Activated effector memory CD4-positive, alpha-beta T cell treated with anti-CD3 and anti-CD28 coated beads, Interleukin-2, amount 50 U/mL, for 16 hours (primary cell): ENCODE measurements at places on chromosomes 2 and 18.

- DNase-seq, result no peak
Measured at GRCh38 chr2:41393621-41394020, 654.2 kb upstream of the PKDCC start.

GRCh38 chr2:26292646-26293045, 47.9 kb downstream of the HADHB start:
- no peak for DNase-seq

DNA sequence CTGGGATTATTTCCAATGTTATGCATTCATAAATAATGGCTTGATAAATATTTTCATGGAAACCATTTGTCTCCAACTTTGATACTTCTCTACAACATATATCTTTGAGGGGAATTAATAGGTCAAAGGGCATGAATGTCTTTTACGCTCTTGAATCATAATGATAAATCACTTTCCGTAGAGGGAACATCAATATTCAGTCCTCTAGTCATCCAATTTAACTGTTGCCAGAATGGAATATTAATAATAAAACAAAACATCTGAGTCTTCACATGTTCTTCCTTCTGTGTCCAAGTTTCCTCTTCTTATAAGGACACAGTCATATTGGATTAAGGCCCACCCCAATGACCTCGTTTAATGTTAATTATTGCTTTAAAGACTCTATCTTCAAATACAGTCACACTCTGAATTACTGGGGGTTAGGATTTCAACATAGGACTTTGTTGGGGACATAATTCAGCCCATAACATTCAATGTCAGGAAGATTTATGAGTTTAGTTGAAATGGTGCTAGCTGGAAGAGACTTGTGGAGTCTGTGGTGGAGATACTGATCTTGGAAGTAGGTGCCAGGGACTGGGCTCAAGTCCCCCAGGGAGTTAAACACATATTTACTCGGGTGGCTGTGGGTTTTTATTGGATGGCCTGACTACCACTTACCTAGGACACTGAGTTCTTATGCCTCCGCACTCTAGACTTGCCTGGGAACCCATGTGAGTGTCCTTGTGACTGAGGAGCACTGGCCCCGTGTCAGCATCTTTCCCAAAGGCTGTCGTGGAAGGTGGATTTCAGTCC, 85.0 kb upstream of the SEC11C start:
- no peak for DNase-seq

- no peak for DNase-seq
Measured at GRCh38 chr2:168166902-168167510, 80.4 kb downstream of the STK39 start.

DNA sequence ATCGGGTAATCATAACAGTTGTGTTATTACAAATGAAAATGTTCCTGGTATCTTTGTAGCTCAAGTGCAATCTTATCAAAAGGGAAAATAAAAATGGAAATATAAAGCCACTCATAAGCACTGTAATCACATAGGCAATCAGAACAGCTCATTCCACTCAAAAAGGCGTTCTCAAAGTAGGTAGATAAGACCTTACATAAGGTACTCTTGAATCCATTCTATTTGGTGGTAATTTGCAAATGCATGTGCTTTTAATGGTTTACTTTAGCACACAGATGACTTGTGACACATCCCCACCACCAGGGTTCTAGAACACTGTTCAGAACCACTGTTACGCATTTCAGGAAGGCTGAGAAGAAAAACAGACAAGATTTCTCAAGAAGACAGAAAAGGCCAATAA, 86.7 kb upstream of the NARS1 start:
- DNase-seq, result no peak

DNA sequence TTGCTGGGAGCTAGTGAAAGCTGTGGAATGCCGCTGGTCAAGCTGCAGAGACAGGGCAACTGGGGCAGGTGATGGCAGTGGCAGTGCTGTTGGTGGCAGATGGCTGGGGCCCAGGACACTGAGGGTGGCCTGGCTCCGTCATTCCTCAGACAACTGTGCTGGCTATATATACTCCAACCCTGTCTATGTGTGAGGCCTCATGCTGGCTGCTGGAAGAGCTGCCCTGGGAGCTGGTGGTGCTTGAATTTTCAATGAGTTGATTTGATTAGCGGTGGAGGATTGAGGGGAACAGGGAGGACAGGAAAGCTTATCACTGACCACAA, 66.5 kb upstream of the TMEM200C start:
- DNase-seq, result no peak

DNA sequence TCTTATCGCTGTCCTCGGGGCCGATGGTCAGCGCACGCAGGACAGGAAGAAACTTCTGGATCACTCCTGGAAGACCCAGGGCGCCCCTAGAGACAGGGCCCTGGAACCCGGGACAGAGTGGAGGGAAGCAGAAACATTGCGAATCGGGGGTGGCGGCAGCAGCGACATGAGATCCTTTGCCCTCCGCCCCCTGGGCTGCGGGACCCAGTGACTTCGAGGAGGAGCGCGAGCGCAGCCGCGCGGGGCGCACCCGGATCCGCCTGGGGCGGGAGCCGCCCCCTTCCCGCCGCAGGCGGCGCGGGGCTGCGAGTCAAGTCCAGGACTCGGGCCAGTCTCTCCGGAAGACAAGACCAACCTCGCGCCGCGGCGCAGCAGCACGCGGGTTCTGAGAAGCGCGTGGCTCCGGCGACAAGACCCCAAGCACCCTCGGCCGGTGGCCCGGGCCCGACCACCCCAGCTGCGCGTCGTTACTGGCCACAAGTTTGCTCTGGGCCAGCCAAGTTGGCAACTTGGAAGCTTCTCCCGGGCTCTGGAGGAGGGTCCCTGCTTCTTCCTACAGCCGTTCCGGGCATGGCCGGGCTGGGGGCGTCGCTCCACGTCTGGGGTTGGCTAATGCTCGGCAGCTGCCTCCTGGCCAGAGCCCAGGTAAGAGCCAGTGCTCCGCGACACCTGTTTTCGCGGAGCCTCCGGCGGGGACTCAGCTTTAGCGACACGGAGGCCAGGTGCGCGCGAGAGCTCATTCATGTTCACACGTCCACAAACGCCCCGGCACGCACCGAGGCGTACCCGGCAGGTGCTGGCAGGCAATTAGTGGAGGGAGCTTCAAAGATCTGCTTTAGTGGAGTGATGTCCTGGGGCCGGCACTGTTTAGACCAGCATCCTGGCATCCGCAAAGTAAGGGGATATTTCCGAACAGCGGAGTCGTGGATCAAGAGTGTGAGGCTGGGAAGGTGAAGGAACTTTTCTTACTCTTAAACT, at the start of gene PTH2R:
TSS of gene PTH2R (plus strand) at position 319 of the 978 bp plus-strand sequence. CDS start at position 571, 252 bp downstream.
- DNase-seq, result no peak

GRCh38 chr2:168458139-168458538, 2.1 kb downstream of the CERS6 start:
- no peak for DNase-seq
